Stimulated activated CD8-positive, alpha-beta memory T cell treated with anti-CD3 and anti-CD28 coated beads, Interleukin-4, amount 100 ng/mL, for 4 hours (primary cell): ENCODE measurements at places on chromosomes 7 and 10.

DNA sequence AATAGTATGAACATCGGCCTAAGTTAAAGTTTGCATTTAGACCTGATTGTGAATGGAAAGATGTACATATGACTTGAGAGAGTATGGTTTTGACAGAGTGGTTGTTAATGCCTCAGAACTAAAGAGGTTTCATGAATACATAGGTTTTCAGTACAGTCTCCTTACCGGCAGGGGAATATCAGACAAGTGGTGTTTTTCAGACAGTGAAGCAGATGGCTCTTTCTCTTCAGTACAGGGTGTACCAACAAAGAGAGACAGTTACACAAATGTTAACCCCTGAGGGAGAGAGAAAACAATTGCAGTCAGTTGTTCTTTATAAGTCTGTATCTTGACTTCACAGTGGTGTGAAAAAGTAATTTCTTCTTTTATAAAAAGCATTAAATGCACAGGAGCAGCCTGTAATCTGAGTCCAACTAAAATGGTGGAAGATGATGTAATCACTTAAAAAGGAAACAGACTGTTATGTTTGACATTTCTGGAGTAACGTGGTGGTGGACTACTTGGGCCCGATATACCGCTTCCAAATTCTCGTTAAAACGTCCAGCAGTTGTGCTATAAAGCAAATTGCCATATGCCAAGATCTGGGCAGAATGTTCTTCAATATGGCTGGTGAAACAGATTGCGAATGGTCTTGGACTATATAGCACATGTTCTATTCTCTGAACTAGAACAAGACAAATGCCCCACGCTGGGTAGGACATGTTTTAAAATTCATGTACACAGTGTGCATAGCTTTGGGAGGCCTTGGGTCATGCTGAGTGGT, 69.2 kb downstream of the SDK1 start:
- DNase-seq = no peak

DNA sequence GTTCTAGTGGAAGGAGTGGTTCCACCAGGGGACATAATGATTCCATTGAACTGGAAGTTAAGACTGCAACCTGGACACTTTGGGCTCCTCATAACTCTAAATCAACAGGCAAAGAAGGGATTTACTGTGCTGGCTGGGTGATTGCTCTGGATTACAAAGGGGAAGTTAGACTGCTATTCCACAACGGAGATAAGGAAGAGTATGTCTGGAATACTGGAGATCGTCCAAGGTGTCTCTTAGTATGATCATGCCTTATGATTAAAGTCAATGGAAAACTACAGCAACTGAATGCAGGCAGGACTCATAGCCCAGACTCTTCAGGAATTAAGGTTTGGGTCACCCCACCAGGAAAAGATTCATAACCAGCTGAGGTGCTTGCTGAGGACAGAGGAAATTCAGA, 310.6 kb upstream of the MGMT start:
- no peak for DNase-seq

GRCh38 chr7:96090756-96091155, 231.1 kb downstream of the SLC25A13 start:
- DNase-seq = no peak

GRCh38 chr7:124718032-124718766, 47.4 kb downstream of the GPR37 start:
- no peak for DNase-seq

DNA sequence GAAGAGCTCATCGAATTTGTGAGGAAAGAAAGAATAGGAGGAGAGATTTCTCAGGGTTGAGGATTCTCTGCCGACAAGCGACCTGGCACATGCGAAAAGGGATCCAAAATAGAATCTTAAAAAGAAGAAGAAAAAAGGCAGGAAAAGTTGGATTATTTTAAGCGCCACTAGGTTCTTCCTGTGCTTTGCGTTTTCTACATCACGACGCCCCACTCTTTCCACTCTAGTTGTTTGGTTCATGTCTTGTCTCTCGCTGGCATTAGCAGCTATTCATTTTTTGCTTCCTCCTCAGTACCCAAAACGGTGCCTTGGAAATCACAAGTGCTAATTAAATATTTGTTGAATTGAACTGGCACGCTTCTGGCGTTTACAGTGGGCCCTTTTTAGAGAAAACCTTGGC, 674 bp upstream of the FRA10AC1 start:
- DNase-seq = no peak

DNA sequence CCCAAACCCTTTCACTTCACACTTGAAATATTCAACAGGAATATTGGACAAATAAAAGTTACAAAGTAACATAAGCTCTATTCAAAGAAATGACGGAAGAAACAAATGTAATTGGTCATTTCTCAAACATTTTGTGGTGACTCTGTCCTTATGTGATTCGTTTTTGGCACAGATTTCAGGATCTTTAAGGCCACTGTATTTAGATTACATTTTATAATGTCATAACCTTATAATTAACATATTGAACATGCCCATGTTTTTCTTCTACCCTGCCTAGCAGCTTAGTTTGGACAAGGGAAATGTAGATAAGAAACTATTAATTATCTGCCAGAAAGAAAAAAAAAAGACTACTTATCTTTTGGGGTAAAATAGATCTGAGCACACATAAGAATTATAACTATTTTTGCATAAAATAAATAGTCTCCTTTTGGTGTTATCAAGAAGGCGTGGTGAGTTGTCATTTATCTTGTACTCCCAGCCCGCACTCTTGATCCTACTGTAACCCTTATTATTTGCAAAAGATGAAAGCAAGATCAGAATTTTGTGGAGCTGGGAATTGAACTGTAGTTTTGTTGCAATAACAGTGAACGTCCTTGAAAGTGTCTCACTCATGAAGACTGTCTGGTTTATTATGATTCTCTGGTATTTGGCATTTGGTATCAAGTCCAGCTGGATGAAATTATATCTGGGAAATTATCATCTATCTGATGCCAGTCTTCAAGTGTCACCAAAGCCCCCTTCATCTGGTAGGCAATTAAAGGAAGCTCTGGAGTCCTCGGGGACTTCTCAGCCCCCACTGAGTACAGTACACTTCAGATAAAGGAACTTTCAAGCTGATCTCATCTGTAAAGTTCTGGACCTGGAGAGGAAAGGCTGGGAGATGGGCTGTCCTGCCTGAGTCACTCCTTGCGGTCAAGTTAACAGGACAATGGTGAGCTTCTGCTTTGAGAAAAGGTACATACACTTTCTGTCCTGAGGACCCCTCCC, 175.7 kb upstream of the INHBA start:
- DNase-seq = no peak

GRCh38 chr10:74000892-74001669, 3.2 kb downstream of the VCL start:
- no peak for DNase-seq

GRCh38 chr10:61684894-61685507, 22.3 kb downstream of the CABCOCO1 start:
- no peak for DNase-seq

DNA sequence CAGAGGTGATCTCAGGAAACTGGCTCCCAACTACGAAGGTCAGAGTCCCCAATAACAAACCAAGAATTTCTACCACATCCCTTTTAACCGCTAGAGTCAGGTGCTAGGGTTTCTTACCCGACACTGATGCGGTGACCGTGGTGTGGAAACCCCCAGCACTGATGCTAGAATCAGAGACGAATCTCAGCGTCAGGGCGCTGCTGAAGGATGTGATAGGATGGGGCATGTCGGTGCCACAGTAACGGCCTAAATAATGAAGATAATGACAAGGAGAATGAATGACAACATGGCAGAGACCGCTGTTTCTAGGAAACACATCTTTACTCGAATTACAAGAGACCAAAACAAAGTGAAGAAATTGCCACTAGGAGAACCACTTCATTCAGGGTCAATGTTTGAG, 131.1 kb upstream of the RSU1 start:
- no peak for DNase-seq

- no peak for DNase-seq
These were observed 11.7 kb downstream of the CREB5 start for GRCh38 chr7:28423918-28424514.

DNA sequence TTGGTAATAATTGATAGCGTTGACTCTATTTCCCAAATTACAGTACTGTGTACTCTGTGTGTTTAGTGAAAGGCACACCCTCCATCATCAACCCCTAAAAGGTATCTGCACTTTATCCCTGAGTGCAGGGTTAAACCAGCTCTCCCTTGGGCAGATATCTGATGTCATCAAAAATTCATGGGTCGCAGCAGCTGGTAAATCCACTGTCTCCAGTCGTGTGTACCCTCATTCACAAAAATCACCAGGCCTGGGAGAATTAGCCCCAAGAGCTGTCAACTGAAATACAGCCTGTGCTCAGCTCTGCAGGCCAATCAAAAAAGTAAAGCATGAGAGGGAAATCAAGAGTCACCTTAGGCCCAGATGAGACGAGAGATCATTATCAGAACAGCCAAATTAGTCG, 103.7 kb downstream of the HIP1 start:
- no peak for DNase-seq

DNA sequence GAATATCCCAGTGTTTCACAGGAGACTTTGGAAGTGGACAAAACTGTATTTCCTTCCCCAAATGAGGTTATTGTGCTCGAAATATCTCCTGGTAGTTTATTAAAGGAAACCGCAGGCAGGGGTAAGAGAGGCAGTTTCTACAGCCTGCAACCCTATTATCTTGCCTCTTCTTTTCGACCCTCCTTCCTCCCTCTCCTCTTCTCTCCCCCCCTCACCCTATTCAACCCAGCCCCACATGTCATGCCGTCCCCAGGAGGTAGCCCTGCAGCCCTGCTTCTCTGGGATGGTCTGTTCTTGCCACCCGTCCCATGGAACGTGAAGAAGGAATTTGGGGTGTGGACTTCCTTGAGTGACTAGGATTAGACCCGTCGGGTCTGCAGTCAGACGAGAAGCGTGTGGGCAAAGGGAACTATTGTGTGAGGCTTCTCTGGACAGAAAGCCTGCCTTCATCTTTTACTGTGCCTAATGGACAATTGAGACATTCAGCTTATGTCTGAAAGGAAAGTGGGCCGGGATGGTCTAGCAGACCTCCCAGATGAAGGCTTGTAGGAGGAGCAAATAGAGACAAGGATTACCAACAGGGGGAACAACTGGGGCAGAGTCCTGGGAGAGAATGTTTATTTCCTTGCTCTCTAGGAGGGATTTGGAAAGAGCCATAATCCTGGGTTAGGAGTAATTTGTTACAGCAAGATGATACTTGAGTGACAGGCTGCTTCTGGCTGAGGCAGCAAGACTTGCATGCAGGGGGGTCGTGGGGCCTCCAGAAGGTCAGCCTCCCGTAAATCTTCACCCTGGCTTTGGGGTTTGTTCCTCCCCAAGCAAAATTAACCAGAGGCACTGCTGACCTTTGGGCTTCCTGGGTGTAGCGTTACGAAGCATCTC, 77.8 kb downstream of the TCF7L2 start:
- DNase-seq = no peak

DNA sequence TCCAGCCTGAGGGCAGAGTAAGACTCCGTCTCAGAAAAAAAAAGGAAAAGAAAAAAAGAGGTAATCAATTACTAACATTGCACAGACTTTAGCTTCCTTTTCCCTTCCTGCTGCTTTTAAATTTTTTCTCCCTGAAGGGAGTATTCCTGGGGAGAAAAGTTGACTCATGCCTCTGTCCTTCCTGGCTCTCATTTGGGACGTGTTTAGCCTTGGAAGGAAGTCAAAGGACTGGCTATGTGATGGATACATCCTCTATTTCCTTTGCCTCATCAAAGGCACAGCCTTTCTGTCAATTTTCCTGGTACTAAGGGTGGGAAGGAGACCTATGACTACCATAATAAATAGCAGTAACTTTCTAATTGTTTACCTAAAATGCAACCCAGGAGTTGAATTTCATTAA, 77.6 kb downstream of the ITGA8 start:
- DNase-seq = no peak

GRCh38 chr7:74084722-74085578, 1.3 kb downstream of the LIMK1 start:
- no peak for DNase-seq
